ENCODE measurements at places on chromosomes 4 and X.

DNA sequence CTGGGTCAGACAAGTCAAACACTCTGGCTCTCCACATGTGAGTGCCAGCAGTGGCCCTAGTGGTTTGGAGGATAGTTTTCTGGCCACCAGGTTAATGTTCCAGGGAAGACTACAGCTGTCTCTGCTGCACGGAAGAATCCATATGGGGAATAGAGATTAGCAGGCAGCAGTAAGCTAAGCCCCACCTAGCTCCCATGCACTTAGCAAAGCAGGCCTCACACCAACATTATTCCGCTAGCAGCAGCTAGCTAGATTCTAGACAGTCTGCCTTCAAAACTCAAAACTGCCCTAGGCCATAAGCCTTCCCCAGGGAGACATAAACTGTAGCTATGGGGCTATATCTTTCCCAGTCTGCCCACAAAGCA is 203.4 kb downstream of the CHIC1 start:
- no peak for DNase-seq

- no peak for DNase-seq
Observed at GRCh38 chr4:7725951-7726350, 213.7 kb downstream of the AFAP1 start.

- DNase-seq: no peak
Observed at GRCh38 chr4:106676173-106676921, 307.8 kb upstream of the GIMD1 start.

GRCh38 chr4:38017609-38018008 is 57.4 kb downstream of the PTTG2 start:
- DNase-seq: no peak

GRCh38 chrX:153844509-153845082 is 14.3 kb upstream of the PDZD4 start:
- DNase-seq: no peak

DNA sequence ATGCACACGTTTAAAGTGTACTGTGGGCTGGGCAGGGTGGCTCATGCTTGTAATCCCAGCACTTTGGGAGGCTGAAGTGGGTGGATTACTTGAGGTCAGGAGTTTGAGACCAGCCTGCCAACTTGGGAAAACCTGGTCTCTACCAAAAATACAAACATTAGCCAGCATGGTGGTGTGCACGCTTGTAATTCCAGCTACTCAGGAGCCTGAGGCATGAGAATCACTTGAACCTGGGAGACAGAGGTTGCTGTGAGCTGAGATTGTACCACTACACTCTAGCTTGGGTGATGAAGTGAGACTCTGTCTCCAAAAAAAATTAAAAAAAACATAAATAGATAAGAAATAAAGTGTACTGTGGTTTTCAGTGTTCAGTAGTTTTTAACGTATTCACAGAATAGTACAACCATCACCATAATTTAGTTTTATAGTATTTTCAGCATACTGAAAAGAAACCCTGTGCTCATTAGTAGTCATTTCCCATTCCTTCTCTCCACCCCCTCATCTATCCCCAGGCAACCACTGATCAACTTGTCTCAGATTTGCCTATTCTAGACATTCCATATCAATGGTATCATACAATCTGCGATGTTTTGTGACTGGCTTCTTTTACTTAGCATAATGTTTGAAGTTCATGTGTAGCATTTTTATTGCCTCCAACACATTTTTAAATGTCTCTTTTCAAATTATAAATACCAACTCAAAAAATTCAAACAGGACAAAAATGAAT is 19.1 kb downstream of the SLAIN2 start:
- no peak for DNase-seq

GRCh38 chr4:23889814-23890341 is at the start of gene PPARGC1A:
PPARGC1A (minus strand) TSS chr4:23890047; CDS start chr4:23889957, 90 bp downstream.
- DNase-seq: no peak

DNA sequence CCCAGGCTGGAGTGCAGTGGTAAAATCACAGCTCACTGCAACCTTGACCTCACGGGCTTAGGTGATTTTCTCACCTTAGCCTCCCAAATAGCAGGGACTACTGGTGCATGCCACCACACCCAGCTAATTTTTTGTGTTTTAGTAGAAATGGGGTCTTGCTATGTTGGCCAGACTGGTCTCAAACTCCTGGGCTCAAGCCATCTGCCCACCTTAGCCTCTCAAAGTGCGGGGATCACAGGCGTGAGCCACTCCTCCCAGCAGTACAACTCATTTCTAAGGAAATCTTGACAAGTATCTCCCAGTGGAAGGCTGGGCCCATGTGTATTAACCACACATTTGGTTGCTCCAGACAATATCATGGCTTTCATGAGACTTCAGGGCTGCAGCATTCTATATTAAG is 20.4 kb upstream of the PDLIM5 start:
- no peak for DNase-seq

GRCh38 chrX:8629871-8630270 is 102.1 kb downstream of the ANOS1 start:
- no peak for DNase-seq
